ENCODE measurements at places on chromosomes 6 and 20.
A peak's percentile ranks its signal among the peaks of the same experiment; 100 is the strongest.

DNA sequence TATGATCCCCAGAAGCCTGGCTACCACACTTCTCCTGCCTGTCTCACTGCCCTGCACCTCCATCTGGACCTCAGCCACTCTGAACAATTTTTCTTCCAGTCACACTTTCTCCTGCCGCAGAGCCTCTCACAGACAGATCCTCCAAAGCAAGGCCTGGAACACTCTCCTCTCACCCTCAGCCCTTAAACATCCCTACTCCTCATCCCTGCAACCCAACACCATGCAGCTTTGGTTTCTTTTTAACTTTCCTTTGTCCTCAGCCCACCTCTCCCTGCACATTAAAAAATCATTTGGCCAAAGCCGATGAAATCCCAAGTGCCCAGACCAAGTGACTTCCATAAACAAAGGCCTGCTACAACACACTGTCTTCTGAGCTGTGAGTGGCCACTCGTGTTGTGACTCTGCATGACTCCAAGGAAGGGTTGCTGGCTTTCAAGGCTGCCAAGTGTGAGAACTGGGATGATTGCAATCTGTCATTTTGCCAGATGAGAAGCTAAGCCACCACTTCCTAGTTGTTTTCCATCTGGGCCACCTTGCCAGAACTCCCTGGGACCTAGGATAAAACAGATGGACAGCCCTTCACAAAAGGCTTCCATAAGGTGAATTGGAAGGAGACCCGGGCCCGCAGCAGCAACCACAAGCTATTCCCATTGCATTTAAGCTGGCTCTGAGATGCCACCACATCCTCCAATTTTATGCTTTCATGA lies 144.4 kb upstream of the SSTR4 start:
- DNase-seq: no peak

- DNase-seq: peak; percentile 3
These were observed 58.5 kb downstream of the DLL1 start for GRCh38 chr6:170232186-170233002.

DNA sequence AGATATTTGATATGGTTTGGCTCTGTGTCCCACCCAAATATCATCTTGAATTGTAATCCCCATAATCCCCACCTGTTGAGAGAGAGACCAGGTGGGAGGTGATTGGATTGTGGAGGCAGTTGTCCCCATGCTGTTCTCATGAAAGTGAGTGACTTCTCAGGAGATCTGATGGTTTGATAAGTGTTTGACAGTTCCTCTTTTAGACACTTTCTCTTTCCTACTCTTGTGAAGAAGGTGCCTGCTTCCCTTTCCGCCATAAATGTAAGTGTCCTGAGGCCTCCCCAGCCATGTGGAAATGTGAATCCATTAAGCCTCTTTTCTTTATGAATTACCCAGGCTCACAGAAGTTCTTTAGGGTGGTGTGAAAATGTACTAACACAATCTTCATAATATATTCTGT lies 1404.0 kb upstream of the ADGRB3 start:
- DNase-seq: no peak

DNA sequence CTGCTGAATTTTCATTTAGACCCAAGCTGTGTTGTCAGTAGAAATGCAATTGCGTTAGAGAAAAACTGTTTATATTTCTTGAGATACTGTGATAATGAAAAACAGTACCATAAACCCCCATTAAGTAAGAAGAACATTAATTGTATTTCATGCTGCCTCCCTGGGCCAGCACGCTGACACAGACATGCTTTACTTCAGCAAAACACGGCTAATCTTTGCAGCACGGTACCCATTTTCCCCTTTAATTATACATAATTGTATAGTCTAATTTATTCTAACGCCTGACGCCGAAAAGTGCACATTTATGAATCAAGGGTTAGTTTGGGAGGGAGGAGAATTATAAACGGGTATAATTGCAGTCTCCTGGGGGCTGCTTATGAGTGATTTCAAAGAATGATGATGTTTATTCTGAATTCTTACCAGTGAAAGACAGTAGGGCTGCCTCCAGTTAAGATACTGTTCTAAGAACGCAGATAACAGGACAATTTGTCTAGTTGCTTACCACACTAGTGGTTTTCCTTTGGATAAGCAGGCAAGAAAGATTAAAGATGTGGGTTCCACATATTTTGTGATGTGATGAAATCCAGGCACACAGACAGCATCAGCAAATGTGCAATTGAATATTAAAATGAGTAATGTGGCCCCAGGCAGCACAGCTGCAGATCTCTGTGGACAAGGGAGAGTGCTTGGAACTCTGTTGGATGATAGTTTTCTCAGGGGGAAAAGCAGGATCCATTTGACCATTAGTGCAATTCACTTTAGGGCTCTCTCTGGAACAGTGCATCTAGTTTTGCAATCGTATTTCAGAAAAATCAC lies 4.7 kb upstream of the SULF2 start:
- DNase-seq: no peak

DNA sequence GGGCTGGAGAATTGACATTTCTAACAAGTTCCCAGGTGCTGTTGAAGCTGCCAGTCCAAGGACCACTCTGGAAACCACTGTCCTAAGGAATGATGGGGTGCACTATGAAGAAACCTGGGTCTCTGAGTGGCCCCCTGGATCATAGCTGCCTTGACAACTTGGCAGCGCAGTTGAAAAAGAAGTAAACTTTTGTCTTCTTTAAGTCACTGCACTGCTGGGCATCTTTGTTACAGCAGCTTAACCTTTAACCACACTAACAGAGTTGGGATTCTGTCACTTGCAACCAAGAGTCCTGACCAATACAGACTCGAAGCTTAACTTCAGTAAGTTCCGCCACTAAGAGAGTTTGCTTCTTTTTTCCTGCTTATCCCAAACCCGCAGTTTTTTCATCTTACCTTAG lies 8.5 kb upstream of the KCNK15 start:
- DNase-seq: no peak

GRCh38 chr6:1070085-1070521 lies 241.8 kb upstream of the FOXQ1 start:
- no peak for DNase-seq

DNA sequence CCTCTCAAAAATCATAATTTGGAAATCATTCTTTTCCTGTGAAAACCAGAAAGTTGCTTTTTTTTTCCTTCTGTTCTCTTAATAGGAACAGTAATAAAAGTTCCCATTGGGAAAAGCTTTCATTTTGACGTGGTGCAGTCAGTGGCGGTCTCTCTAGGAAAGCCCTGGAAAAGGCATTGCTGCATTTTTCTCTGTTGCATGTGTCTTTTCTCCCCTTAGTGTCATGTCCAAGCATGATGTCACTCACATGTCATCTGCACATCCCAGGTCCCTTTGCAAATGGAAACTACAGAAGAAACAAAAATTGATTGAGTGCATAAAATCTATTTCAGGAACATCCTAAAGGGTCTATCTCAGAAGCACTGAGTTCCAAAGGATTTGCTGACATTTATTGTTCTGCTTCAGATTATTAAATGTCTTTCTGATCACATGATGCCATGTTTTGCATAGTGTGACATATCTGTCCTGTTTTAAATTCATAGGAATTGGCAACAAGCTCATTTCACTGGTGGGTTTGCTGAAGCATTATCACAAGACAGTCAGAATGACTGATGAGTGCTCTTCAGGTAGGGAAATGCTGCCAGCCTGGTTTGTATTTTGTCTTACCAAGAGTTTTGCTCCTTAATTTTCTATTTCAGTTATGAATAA lies 208.7 kb downstream of the SOX4 start:
- DNase-seq: no peak

DNA sequence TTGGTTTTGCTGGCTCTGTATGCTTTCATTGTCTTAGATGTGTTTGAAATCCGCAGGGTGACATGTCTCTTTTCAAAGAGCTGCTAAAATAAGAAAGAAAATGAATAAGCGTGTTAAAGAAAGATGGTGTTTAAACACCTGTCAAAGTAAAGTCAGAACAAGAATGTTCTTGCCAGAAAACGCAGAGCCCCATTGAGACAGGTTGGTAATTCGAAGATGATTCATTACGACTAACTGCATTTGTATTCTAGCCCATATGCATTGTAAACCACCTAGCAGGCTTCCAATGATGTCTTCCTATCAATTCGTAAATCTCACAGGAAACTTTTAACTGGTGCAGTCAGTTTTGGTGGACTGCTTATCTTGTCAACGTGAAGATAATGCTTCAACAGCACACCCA lies 16.8 kb downstream of the PHACTR2 start:
- no peak for DNase-seq

DNA sequence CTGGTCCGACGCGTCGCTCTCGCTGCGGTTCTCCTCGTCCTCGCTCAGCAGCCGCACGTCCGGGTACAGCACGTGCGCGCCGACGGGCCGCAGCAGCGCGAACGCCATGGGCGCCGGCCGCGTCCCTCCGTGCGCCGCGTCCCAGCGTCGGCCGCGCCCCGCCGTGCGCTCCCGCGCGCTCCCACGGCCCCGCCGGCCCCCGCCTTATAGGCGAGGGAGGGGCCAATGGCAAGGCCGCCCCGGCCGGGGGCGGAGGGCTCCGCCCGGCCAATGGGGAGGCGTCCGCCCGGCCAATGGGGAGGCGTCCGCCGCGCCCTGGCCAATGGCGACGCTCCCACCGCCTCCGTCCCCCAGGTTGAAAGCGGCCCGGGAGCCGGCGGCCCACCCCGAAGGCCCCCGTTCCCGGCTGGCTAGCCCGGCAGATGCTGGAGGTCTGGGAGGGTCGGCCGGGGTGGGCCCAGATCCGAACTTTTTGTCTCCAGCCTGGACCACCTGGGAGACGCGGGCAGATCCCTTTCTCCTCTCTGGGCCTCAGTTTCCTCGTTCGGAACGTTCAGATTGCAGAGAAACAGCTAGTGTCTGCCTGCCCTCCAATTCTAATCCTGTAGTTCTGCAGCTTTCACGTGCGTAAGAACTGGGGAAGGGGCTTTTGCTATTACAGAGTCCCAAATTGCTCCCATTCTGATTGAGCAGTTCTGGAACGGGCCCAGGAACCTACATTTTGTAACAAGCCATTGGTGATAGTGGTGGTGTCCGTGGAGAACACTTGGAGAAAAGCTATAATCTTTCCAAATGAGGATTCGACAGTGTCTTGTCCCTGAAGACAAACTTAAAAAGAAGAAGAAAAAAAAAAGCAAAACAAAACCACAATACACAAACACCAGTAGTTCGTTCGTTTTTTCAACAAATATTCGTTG lies at the start of gene TCF15:
TCF15 (minus strand) TSS at position 180 of the 917 bp plus-strand sequence; CDS start at position 108, 72 bp downstream.
- no peak for DNase-seq

DNA sequence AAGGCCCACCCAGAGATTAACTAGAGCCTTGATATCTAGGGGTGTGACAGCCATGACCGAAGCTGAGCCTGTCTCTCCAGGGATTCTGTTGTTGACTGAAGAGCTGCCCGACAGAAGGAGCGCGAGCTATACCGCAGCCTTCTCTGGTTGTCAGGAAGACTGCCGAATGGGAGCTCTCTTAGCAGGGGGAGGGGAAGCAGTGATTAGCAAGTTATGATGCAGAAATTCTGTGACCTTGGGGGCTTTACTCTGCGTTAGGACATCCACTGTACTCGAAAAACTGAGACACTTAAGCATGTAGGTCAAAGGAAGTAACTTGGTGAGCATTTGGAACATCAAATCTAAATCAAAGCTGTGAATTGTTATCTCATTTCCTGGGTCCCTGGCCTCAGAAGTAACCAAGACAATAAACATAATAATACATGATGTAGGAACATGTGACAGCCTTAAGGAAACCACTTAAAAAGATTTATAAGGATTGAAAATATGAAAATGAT lies 84.7 kb downstream of the MAP3K4 start:
- DNase-seq: no peak

GRCh38 chr6:141103246-141103645 lies 1029.5 kb upstream of the GJE1 start:
- no peak for DNase-seq

GRCh38 chr6:69487688-69488087 lies 309.1 kb downstream of the LMBRD1 start:
- no peak for DNase-seq

DNA sequence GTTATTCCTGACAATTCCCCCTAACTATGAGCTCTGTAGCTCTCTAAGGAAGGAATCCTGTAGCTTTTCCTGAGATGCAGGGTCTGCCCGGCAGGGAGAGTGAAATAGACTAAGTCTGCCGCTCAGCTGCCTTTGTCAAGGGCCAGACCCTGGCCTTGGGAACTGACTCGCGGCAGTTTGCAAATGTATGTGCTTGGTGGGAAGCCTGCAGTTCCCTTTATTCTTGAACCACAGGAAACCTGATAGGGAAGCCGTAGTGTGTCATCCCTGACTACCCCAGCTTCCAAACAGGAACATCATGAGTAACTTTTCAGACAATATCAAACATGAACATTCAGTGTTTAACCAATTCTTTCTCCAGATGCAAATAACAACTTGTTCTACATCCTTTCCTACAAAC lies 78.7 kb upstream of the IFNGR1 start:
- DNase-seq: no peak

DNA sequence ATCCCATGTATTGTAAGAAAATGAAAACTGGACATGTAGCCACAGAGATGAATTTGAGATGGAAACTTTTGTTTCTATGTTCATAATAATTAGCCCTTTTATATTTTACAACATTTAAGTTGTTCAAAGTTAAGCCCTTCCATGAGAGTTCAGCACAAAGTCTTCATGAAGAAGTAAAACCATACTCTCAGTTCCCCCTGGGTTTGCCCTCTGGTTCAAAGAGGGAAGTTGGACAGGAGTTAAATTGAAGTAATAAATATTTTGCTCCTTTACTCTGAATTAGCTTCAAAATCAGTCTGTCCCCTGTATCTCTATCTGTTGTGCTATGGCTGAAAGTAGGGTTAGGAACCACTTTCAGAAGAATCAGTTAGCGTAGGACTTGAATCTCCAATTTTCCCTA lies 31.1 kb downstream of the PHACTR2 start:
- no peak for DNase-seq

- no peak for DNase-seq
These were observed 1.5 kb downstream of the MAFB start for GRCh38 chr20:40687384-40688128.

DNA sequence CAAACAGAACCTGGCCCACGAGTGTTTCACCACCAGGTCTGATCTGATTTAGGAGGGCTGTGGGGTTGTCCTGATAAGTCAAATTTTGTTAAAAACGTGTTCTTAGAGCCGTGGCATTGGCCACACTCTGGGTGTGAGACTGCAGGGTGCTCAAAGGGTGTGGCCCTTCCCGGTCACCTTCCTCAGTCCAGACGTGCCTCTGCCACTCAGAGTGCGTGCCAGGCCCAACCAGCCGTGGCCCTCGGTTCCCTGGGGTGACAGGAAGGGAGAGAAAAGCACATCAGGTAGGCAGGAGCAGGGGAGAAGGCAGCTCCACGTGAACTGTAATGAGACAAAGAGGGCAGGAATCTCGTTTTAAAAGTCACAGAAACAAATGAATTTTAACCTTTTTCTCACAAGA lies 115.4 kb downstream of the FAM120B start:
- DNase-seq: no peak

DNA sequence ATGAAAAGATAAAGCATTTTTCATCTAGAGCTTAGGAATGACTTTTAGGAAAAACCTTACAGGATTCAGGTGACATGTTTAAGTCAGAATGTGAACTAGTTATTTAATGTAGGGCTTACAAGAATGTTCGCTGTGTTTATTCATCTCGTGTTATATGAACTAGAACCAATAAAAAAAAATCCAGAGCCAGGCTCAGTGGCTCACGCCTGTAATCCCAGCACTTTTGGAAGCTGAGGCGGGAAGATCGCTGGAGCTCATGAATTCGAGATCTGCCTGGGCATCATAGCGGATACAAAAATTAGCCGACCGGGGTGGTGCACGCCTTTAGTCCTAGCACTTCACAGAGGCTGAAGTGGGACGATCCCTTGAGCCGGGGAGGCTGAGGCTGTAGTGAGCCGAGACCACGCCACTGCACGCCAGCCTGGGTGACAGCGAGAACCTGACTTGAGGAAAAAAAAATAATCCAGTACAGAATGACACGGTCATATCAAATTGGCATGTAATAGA lies 46.3 kb downstream of the OR2B2 start:
- no peak for DNase-seq

GRCh38 chr6:13412211-13412610 lies 75.2 kb downstream of the GFOD1 start:
- no peak for DNase-seq

All from AG04450 (cell line).